ENCODE measurements at places on chromosomes 4 and X.

- DNase-seq: peak; percentile 67
Measured at GRCh38 chr4:96677499-96677898, 837.6 kb downstream of the PDHA2 start.

- no peak for DNase-seq
Measured at GRCh38 chr4:89582756-89583505, 254.0 kb downstream of the SNCA start.

GRCh38 chrX:7330971-7331746 is 183.2 kb upstream of the PUDP start:
- no peak for DNase-seq

DNA sequence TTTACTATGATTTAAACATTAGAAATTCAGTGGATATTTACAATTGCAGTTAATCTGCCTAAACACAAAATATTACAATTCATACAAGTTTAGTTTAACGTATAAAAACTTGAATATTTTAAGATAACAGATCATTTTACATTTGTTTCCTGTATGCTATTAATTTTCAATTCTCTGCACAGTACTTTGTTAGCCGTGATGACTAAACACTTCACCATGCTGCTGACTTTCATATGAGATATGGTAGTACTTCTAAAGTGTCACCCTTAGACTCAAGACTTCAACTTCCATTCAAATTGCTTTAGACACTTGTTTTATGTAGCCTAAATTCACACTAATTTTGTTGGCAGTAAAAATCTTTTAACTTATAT is 1646.4 kb upstream of the ADGRL3 start:
- peak; percentile 29 for DNase-seq

DNA sequence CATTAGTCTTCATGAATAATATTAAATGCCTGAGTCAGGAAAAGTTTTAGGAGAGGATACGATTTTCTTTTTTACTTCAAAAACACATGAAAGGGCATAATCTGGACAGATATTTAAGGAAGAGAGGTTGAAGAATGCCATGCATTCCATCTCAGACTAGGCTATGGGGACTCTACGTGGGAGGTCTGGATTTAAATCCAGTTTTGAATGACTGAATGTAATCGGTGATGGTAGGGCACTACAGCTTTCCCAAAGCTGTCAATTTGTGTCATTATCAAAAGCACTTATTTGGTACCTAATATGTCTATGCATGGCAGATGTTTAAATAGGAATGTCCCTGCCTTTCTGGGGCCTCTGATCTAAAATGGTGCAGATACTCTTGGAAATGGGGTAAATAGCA is 59.3 kb upstream of the RPL34 start:
- DNase-seq: no peak

DNA sequence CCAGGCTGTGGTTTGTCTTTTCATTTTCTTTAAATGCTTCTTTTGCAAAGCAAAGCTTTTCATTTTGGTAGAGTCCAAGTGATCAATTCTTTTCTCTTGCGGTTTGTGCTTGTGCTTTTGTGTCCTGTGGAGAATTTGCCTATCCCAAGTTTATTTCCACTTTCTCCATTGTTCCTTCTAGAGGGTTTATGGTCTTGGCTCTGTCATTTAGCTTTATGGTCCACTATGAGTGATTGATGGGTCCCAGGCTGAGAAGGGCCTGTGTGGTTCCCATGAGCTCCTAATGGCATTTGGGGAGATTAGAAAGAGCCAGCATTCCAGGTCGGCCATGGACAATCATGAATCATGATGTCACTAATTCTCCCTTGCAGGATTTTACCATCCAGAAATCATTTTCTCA is 86.5 kb downstream of the CPZ start:
- no peak for DNase-seq

DNA sequence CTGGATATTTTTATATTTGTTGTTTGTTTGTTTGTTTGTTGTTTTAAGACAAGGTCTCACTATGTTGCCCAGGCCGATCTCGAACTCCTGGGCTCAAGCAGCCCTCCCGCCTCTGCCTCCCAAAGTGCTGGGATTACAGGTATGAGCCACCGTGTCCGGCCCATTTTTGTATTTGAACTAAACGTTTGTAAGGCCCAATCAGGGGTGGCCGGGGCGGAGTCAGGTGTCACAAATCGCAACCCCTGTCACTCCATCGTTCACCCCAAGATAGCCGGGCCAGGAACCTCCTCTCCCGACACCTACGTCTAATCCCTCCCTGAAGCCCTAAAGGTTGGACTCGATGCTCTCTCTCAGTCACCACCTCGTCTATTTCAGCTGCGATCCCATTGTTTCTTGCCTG is 722 bp upstream of the EFHC2 start:
- DNase-seq: peak; percentile 81

- DNase-seq: peak; percentile 82
Measured at GRCh38 chr4:80035336-80035735, 37.7 kb downstream of the ANTXR2 start.

- peak; percentile 12 for DNase-seq
Measured at GRCh38 chrX:69133921-69134542, 31.2 kb downstream of the PJA1 start.

GRCh38 chrX:129945131-129945530 is 37.3 kb upstream of the BCORL1 start:
- DNase-seq: no peak

GRCh38 chr4:151957153-151957552 is 196.3 kb upstream of the GATB start:
- no peak for DNase-seq

GRCh38 chr4:168522356-168522755 is 25.5 kb downstream of the PALLD start:
- no peak for DNase-seq

GRCh38 chr4:38678078-38678477 is 14.1 kb downstream of the KLF3 start:
- DNase-seq: no peak

DNA sequence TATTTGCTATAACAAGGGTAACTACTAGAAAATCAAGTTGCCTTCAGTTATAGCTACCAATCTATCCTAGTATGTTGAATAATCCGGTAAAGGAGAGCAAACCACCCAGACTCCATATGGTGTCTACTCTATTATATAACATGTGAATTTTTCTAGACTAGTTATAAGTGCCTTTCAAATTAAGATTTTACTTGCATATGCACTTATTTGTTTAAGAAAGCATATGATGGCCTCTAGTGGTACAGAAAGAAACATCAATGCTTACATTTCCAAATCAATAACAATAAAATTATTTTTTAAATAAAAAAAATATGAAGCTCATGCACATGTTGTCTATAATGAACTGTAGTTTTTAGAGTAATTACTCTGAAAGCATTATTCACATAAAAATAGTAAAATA is 1516.4 kb upstream of the PABPC4L start:
- no peak for DNase-seq

- DNase-seq: no peak
Measured at GRCh38 chr4:102642631-102643298, 118.0 kb downstream of the MANBA start.

DNA sequence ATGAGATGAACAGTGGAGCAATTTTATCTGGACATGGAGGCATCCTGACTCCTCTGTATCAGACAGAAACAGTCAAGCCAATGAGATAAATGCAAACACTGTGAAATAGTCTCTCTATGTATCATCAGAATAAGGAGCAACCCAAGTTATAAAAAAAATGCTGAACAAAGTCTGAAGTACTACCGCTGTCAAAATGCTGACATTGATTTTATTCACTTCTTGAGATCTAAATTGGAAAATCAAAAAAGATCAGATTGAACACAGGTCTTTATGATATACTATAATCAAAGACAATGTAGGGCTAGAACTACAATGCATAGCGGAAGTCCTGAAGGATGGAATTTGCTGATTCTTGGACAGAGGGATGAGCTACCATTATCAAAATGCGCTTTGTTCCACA is 76.1 kb downstream of the FTHL17 start:
- no peak for DNase-seq

- no peak for DNase-seq
Measured at GRCh38 chrX:102866981-102867656, 70.0 kb upstream of the RAB40AL start.

DNA sequence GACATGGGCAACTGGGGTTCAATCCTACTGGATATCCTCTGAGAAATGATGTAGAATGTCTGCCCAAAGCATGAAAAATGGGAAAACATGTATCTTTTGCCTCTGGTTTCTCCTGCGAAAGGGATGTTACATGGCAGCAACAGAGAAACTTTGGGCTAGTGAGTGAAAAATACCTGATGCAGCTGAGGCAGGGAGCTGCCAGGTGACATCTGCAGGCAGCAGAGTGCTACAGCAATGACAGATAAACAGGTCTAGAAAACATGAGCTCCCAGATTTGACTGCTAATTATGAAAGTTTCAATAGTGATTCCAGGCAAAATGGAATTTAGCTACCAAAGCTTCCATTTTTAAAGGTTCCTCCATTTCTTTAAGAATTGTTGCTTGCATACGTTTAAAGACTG is 4.8 kb upstream of the CXCL1 start:
- peak; percentile 57 for DNase-seq

GRCh38 chr4:95869961-95870500 is 30.1 kb downstream of the PDHA2 start:
- DNase-seq: peak; percentile 8
